ENCODE measurements at places on chromosomes 3 and 15. TPM values are rescaled to one million over a fixed set of nuclear protein-coding genes. Genes with fewer than 3 reads are reported as not detected.

CIDEC gene
- not detected for total RNA-seq

SPATA12 gene
- not detected for total RNA-seq

FXR1 gene
- total RNA-seq: 98.9 TPM

ISLR gene
- 69.4 TPM for total RNA-seq

GRCh38 chr15:22888120-22888859, 49.8 kb downstream of the NIPA2 start:
- H3K27me3 ChIP-seq: no peaks in the 10 kb centered on the region
- no peak overlapping the region for H3K4me3 ChIP-seq
- no peaks in the 10 kb centered on the region for H3K4me1 ChIP-seq
- H3K27ac ChIP-seq: no peak overlapping the region
- no peak for DNase-seq

DNA sequence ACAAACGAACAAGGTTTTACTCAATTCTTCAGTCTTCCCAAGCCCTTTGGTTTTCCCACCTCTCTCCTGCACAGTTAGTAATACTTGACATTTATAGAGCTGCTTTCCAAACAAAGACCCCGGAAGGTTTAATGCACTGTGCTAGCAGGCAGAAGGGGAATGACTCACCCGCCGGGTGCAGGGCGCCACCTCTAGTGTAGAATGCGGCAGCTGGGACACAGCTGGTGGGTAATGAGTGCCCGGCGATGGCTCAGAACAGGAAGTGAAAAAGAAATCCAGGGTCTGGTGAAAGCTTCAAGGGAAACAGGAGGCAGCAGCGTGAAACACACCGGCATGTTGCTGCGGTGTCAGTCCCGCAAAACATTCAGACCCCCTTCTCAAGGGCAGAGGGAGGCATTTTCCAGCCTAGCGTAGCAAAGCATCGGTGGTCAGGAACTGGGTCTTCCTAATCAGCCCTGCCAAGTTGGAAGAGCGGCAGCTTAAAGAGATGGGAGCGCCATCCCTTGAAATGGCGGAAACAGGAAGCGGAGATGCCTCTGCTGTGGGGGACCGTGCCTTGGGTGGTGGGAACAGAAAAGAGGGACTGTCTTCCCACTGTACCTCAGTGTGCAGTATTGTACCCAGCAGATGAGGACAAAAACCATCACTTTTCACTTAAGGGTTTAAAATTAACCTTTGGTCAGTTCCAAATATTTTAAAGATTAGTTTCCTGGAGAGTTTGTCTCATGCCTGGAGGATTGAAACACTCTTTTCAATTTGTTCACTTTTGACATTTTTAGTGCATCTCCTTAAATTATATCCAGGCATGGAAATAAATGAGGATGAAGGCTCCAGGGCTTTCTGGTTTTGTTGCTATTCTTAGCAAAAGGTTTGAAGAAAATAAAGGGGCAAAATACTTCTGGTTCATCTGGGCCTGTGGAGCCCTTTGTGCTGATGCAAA, 160.7 kb upstream of the MCTP2 start:
- no peak for DNase-seq
- H3K4me3 ChIP-seq: peak overlapping the region; percentile 15
- no peaks in the 10 kb centered on the region for H3K27me3 ChIP-seq
- H3K36me3 ChIP-seq: no peaks in the 10 kb centered on the region
- no peaks in the 10 kb centered on the region for H3K4me1 ChIP-seq
- no peak overlapping the region for H3K27ac ChIP-seq

GRCh38 chr3:30256474-30256873, 349.9 kb upstream of the TGFBR2 start:
- no peak for DNase-seq
- no peaks in the 10 kb centered on the region for H3K4me1 ChIP-seq
- H3K36me3 ChIP-seq: no peaks in the 10 kb centered on the region

DNA sequence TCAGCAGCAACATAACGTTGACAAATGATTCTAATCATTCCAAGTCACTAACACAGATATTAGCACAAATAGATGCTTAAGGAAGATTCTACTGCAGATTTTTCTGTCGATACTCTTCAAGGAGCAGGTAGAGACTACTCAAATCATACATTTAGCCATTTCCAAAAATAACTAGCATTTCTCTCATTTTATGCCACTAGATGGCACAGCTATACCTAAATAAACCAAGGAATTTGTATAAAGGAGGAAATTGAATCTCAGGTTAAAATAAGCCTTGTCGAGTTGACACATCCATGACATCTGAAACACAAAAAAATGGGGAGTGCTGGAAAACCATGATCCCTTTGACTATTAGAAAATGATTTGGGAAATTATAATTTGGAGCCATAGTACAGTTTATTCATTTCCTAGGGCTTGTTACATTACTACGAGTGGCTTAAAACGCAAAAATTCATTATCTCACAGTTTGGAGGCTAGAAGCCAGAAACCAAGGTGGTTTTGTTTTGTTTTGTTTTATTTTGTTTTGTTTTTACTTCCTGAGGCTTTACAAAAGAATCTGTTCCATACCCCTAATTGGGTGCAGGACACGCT, 59.5 kb upstream of the STRIT1 start:
- no peaks in the 10 kb centered on the region for H3K36me3 ChIP-seq
- H3K4me1 ChIP-seq: no peaks in the 10 kb centered on the region
- H3K27ac ChIP-seq: no peak overlapping the region
- no peaks in the 10 kb centered on the region for H3K27me3 ChIP-seq
- DNase-seq: no peak

GRCh38 chr15:31459400-31459748, 132.7 kb downstream of the KLF13 start:
- no peak overlapping the region for H3K27ac ChIP-seq
- H3K4me3 ChIP-seq: no peak overlapping the region
- no peak for DNase-seq
- no peaks in the 10 kb centered on the region for H3K36me3 ChIP-seq
- H3K27me3 ChIP-seq: no peaks in the 10 kb centered on the region

- H3K27me3 ChIP-seq: no peaks in the 10 kb centered on the region
- peaks cover 37% of the 10 kb centered on the region for H3K36me3 ChIP-seq
- peak overlapping the region; percentile 65 for H3K4me3 ChIP-seq
These were observed 878 bp upstream of the TLR9 start for GRCh38 chr3:52226229-52226817.

GRCh38 chr15:93298901-93299300, 209.9 kb upstream of the RGMA start:
- H3K4me3 ChIP-seq: no peak overlapping the region
- no peaks in the 10 kb centered on the region for H3K36me3 ChIP-seq
- no peaks in the 10 kb centered on the region for H3K4me1 ChIP-seq

- no peak overlapping the region for H3K4me3 ChIP-seq
- H3K4me1 ChIP-seq: no peaks in the 10 kb centered on the region
- no peaks in the 10 kb centered on the region for H3K36me3 ChIP-seq
- no peak for DNase-seq
- H3K27ac ChIP-seq: no peak overlapping the region
- H3K27me3 ChIP-seq: no peaks in the 10 kb centered on the region
These were observed 553.1 kb upstream of the BCHE start for GRCh38 chr3:166390303-166390702.

DNA sequence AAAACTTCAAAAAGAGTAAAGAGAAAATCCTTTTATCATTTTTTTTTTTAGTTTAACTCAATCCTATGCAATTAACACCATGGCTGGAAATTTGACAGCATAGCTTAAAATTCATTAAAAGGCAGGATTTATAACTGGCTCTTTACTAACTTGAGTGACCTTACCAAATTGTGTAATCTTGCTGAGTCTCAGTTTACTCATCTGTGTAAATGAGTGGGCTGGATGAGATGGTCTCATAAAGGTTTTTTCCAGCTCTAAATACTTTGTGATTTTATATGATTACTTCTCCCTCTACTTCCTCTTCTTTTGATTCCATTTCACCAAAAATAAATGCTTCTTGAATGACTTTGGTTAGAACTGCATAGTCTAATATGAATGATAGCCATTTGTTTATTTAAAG, 234.9 kb upstream of the SATB1 start:
- no peak overlapping the region for H3K4me3 ChIP-seq
- H3K27me3 ChIP-seq: no peaks in the 10 kb centered on the region
- no peaks in the 10 kb centered on the region for H3K36me3 ChIP-seq
- no peaks in the 10 kb centered on the region for H3K4me1 ChIP-seq
- no peak for DNase-seq
- H3K27ac ChIP-seq: no peak overlapping the region

Measured in spleen (tissue), 13 donors.